ENCODE measurements at places on chromosomes 7 and 10.
A peak's percentile ranks its signal among the peaks of the same experiment; 100 is the strongest.

- DNase-seq: no peak
These were observed 28.1 kb downstream of the DLG5 start for GRCh38 chr10:77898323-77899079.

DNA sequence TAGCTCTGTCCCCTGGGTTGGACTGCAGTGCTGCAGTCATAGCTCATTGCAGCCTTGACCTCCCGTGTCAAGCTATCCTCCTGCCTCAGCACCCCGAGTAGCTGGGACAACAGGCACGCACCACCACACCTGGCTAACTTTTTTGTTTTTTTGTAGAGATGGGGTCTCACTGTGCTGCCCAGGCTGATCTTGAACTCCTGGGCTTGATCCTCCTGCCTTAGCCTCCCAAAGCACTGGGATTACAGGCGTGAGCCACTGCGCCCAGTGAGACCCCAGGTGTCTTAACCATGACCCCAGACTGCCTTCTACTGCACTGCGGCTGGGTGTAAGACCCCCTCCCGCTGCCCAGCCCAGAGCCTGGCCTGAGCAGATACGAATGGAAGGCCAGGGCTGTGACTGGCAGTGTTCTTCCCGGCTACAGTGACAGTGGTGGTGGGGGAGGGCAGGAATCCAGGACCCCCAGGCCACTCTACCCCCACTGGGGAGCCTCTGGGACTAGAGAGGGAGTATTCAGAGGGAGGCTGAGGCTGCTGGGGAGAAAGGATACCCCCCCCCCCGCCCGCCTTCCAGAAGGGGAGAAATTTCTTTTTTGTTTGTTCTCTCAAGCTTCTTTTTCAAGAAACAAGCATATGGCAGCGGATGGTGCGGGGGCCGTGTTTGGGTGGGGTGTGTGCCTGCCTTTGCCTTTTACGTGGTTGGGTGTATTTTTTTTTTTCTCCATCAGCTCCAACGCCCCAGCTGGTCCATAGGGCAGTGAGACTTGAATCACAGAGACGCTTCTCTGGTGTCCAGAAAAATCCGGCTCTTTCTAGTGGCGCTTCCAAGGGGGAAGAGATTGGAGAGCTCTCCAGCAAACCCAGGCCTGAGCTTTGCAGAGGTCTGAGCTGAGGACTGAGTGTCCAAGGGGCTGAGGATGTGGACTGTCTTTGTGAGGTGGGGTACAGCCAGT is 36.6 kb downstream of the GTF2IRD1 start:
- DNase-seq: no peak

DNA sequence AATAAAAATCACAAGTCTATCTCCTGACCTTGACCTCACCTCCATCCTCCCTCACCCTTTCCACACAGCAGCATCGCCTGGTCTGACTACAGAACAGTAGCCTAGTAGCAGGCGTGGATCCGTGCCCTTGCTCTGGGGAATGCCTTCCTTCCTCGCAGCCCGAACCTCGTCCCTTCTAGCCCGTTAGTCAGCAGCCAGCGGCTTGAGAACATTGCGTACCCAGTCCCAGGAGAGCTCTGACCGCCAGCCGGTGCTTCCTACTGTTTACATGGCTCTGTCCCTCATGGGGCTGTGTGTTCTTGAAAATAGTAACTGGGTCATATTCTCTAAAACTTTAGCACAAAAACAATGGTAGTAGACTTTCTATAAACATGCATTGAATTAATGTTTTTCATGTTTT is 682.7 kb upstream of the IGFBP3 start:
- DNase-seq: no peak

DNA sequence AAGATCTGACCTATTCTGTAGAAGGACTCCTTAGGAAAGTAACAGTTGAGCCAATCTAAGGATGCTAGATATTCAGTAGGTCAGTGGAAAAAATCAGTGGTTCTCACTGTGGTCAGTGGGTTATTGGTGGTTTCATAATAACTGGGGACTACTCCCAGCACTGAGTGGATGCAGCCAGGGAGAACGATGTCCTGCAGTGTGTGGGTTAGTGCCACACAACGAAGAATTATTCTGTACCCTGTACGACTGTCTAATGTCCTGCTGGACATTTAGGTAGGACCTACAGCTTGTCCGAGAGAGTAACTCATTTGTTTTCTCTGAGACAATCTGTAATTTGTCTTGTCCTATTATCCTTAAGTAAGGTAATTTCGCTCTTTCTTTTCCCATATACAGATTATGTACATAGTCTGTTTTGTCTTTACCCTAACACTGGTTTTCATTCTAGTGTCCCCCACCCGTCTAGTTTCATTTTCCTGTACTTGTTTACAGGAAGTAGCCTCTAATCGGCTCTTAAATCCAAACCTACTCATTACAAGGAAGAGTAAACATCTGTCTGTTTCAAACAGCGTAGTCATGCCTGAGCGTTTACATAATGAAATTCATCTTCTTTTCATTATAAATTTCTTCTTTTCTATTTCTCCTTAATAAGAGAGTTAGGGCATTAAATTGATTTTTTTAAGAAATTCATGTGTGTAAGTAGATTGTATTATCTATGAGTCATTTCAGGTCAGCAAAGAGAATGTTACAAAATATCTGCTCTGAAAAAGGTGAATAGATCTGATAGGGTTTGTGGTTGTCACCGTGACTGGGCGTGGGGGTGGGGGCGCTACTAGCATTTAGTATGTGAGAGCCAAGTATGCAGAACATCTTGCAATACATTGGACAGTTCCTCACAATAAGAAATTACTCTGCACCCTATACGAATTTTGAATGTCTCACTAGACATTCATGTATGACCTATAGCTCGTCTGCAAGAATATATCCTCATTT is 8.3 kb upstream of the ZC3HAV1L start:
- peak; percentile 43 for DNase-seq

- peak; percentile 33 for DNase-seq
These were observed 10.2 kb upstream of the HKDC1 start for GRCh38 chr10:69209787-69210484.

DNA sequence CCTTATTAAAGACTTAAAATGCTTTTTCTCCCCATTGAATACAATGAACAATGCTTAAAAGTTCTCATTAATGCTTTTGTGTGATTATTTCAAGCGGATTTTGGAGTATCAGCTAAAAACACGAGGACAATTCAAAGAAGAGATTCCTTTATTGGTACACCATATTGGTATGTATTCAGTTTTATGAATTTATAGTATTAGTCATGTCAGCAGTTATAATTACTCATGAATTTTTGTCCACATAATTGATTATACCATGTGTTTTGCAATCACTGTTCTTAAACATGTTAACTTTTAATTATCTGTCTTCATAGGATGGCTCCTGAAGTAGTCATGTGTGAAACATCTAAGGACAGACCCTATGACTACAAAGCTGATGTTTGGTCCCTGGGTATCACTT is 31.9 kb downstream of the SLK start:
- DNase-seq: no peak

- DNase-seq: peak; percentile 43
These were observed 10.2 kb downstream of the PLEKHA8 start for GRCh38 chr7:30038196-30038980.

- peak; percentile 4 for DNase-seq
These were observed 298.4 kb downstream of the INHBA start for GRCh38 chr7:41404375-41405074.

GRCh38 chr7:159098811-159099655 is 45.6 kb downstream of the VIPR2 start:
- DNase-seq: no peak

DNA sequence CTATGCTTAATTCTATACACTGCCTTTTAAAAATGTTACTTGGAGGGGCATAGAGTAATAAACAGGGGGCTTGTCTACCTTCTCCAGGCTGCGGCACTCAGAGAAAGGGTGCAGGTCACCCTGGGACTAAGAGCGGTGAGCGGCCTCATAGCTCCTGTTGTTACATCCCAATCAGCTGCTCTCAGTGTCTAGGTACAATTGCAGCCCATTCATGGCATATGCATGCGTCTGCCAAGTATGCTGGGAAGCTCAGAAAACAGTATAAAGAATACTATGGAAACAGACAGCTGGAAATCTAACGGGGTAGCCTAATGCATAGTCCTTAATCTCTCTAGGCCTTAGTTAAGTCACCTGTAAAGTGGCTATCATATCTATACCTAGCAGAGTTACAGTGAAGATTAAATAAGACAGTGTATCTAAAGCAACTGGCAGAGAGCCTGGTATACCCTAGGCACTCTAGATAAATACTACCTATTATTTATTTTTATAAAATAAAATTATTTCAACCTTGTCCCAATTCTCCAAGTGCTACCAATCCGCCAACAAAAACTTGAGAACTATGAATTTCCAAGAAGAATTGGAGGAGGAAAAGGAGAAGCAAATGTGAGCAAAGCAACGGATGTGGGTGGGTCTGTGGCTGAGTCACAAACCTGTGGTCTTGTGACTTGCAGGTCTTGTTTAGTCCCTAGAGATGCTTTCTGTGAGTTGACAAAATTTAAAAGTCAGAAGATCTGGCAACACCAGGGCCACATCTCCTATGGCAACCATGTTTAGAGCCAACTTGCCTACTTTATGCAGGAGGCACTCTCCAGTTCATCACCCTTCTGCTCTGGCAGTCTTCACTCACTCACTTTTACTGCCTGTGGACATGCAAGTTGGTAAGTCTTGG is 183.0 kb downstream of the RAPGEF5 start:
- peak; percentile 46 for DNase-seq

- no peak for DNase-seq
These were observed 72.1 kb upstream of the SH2B2 start for GRCh38 chr7:102214477-102215072.

GRCh38 chr10:98308669-98309365 is 40.8 kb upstream of the LOXL4 start:
- DNase-seq: no peak

DNA sequence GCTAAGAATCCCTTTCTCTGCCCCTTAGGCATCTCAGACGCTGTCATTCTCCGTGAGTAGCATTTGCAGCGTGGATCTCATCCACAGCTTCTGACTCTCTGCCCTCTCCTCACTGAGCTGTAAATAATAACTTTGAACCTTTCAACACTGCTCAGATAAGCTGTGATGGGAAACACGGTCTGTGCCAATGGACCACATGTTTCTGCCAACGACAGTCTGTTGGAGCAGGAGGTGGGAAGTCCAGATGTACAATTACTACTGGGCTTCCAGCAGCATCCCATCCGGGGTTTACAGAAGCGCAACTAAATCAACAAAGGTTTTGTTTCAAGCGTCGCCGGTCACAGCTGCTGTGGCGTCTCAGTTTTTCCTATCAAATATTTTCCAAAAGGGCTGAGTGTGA is 1110.6 kb downstream of the TYW1 start:
- no peak for DNase-seq

- DNase-seq: no peak
These were observed 66.3 kb upstream of the SH2B2 start for GRCh38 chr7:102220229-102220850.

GRCh38 chr7:17996442-17997223 is 31.0 kb downstream of the PRPS1L1 start:
- no peak for DNase-seq

Measured in suppressor macrophage treated with lipopolysaccharide for 1 hour (primary cell).